ENCODE measurements at places on chromosomes 4 and X. TPM values are rescaled to one million over a fixed set of nuclear protein-coding genes. Genes with fewer than 3 reads are reported as not detected.

The REELD1 gene
- not detected for total RNA-seq

The PRR32 gene
- not detected for total RNA-seq

The FDCSP gene
- total RNA-seq: not detected

The GPR173 gene
- total RNA-seq: not detected

The GPR50 gene
- 0.11 TPM for total RNA-seq

The COL25A1 gene
- 0.40 TPM for total RNA-seq
